Activated CD4-positive, alpha-beta T cell treated with anti-CD3 and anti-CD28 coated beads, Interleukin-2, amount 50 U/mL, for 16 hours (primary cell): ENCODE measurements at places on chromosomes 2 and 18.
A peak's percentile ranks its signal among the peaks of the same experiment; 100 is the strongest.

- no peak for DNase-seq
Measured at GRCh38 chr18:6775702-6776101, 46.2 kb downstream of the ARHGAP28 start.

DNA sequence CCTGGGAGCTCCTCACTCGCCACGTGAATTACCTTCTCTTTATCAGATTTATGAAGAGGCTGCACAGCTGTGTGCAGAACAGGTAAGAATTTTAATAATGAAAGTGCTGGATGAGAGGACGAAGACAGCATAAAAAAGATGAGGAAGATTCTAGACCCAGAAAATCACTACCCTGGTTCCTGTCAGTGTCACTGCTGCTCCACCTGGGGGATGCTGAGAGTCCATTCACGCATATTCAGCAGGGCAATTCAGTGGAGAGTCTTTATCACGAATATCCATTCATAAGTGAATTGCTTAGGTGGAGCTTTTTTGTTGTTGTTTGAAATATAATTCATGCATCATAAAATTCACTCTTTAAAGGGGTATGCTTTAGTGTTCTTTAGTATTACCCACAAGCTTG is 52.0 kb downstream of the MRPL33 start:
- DNase-seq: no peak

- no peak for DNase-seq
Measured at GRCh38 chr2:133733901-133734255, 165.6 kb upstream of the NCKAP5 start.

GRCh38 chr2:19885791-19886190 is 16.0 kb downstream of the TTC32 start:
- DNase-seq: no peak

- DNase-seq: no peak
Measured at GRCh38 chr2:202022755-202023154, 10.9 kb upstream of the FZD7 start.

GRCh38 chr2:88059979-88060906 is 4.7 kb upstream of the KRCC1 start:
- DNase-seq: peak; percentile 48
